Stomach (tissue), 19 donors: ENCODE measurements at places on chromosomes 7 and 10. TPM values are rescaled to one million over a fixed set of nuclear protein-coding genes. Genes with fewer than 3 reads are reported as not detected.

The CASP7 gene
- total RNA-seq: 27.7 TPM

The CDC14C gene
- not detected for total RNA-seq

The PARD3 gene
- 39.7 TPM for total RNA-seq

The TLL2 gene
- total RNA-seq: 0.58 TPM

The STEAP2 gene
- total RNA-seq: 8.7 TPM

The FAM25G gene
- total RNA-seq: not detected

The LGI1 gene
- total RNA-seq: not detected

The SUGCT gene
- total RNA-seq: 1.3 TPM

The ALDH18A1 gene
- 33.9 TPM for total RNA-seq

The UTF1 gene
- total RNA-seq: not detected

The C7orf57 gene
- total RNA-seq: not detected

The PALD1 gene
- 4.3 TPM for total RNA-seq

The MSS51 gene
- total RNA-seq: 0.87 TPM

The PNLIPRP2 gene
- total RNA-seq: not detected

The HPSE2 gene
- 15.8 TPM for total RNA-seq

The CUZD1 gene
- total RNA-seq: 0.55 TPM

The CCL24 gene
- total RNA-seq: 9.1 TPM

The TBC1D12 gene
- total RNA-seq: 163 TPM

The PRSS37 gene
- total RNA-seq: not detected

The PSD gene
- total RNA-seq: 24.6 TPM

The CACNA2D1 gene
- total RNA-seq: 72.7 TPM

The FZD1 gene
- total RNA-seq: 1.8 TPM

The FFAR4 gene
- total RNA-seq: 2.0 TPM

The SLC39A12 gene
- not detected for total RNA-seq

The RARRES2 gene
- 244 TPM for total RNA-seq

The STAG3 gene
- total RNA-seq: not detected

The ITPRID1 gene
- total RNA-seq: 0.45 TPM

The SCART1 gene
- total RNA-seq: 5.9 TPM

The ZNF777 gene
- total RNA-seq: 9.0 TPM

The WDR86 gene
- 6.2 TPM for total RNA-seq

The PDK4 gene
- total RNA-seq: 99.4 TPM

The C10orf62 gene
- not detected for total RNA-seq

The ASAH2 gene
- 0.29 TPM for total RNA-seq

The SAMD9 gene
- 8.8 TPM for total RNA-seq

The PNLIPRP3 gene
- total RNA-seq: not detected

The GNGT1 gene
- total RNA-seq: not detected

The LIPM gene
- not detected for total RNA-seq

The RET gene
- total RNA-seq: 3.1 TPM

The SLIT1 gene
- 1.0 TPM for total RNA-seq

The SUN3 gene
- total RNA-seq: not detected

The ACSM6 gene
- not detected for total RNA-seq

The WEE2 gene
- 0.37 TPM for total RNA-seq

The MEIG1 gene
- not detected for total RNA-seq

The CLRN3 gene
- total RNA-seq: not detected
